Fibroblast of lung (primary cell): ENCODE measurements at places on chromosomes 4 and X. TPM values are rescaled to one million over a fixed set of nuclear protein-coding genes. Genes with fewer than 3 reads are reported as not detected.

The SLC6A14 gene
- not detected in 2 replicates for total RNA-seq

The RAI2 gene
- 1.3 and 2.1 TPM in 2 replicates for total RNA-seq

The NXF2 gene
- total RNA-seq = not detected in 2 replicates

The SERPINA7 gene
- not detected in 2 replicates for total RNA-seq

The MFAP3L gene
- total RNA-seq = 0.50 and 0.77 TPM in 2 replicates
